ENCODE measurements at places on chromosomes 12 and 14.

DNA sequence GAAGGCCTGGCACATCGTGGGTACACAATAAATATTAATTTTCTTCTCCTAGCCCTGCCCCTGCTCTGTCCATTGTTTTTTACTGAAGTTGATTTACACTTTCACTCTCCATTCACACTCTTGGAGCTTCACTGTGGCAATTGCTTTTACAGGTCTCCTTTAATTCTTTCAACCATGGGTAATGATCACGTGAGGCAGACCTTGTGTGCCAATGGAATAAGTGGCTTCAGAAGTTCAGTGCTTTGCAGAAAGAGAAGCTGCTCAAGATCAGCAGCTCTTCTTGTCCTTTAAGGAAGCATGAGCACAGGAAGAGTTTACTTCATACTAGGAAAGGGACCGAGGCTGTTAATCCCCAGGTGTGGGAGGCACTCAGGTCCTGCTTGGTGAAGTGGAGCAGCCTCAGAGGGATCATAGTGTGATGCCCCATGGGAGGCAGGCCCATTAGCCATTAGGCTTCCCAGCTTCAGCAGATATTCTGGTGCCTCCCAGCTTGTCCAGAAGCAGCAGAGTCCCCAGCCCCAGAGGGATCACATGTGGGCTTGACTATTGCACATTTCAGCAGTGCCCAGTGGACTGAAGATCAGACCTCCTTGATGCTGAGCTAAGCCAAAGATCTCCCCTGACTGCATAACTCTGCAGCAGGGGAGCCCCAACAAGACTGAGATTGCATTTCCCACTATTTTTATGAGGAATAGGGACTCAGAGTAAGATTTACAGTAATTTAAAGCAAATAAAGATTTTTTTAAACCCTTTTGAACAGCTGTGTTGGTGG lies 5.0 kb upstream of the SLC35F4 start:
- DNase-seq: peak; percentile 48

GRCh38 chr12:129195081-129195480 lies 341.8 kb downstream of the GLT1D1 start:
- DNase-seq: no peak

DNA sequence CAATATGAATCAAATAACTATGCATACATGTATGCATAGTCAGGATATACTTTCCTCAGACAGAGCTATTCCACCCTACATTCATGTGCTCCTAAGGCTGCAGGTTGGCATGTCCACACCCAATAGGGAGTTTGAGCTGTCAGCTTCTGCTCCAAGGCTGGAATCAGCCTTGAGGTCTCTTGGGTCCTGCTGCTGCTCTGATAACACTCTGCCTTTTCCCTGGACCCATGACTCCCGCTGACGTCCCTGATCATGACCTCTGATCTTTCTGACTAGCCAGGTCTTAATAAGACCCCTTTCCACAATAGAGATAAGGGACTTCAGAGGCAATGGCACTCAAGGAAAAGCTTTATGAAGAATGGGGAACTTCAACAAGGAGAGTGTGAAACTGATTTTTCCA lies 5.7 kb downstream of the PITPNM2 start:
- no peak for DNase-seq

GRCh38 chr14:90053044-90053443 lies 8.8 kb upstream of the KCNK13 start:
- DNase-seq: no peak

- DNase-seq: peak; percentile 80
Measured at GRCh38 chr12:43957732-43958372, 122.0 kb downstream of the TMEM117 start.

- peak; percentile 95 for DNase-seq
Measured at GRCh38 chr12:1795785-1796514, 24.4 kb upstream of the LRTM2 start.

GRCh38 chr12:107133462-107133861 lies 40.1 kb upstream of the CRY1 start:
- DNase-seq: no peak

DNA sequence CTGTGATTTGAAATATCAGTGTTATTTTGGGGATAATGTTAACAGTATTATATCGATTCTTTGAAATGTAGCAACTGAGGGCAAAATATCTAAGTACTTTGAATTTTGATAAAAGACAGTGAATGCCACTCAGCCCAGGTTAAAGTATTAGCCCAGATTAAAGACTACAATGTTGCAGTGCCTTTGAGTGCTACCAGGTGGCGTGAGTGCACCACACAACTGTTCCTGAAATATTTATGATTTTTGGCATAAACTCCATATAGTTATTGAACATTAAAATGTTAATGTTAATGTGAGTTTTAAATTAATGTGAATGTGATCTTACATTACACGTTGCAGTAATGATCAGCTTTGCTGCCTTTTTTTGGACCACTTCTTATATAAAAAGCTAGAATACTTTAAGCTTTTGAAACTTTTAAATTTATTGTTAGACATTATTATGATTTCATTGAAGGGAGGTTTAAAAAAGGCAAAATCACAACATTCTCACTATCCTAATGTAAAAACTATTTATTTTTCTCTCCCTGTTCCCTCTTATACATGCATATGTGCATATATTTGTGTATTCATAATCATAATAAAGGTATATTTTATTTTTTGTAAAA lies 22.5 kb downstream of the MRPS35 start:
- peak; percentile 61 for DNase-seq

- no peak for DNase-seq
Measured at GRCh38 chr12:6818222-6818621, 3.4 kb upstream of the GPR162 start.

DNA sequence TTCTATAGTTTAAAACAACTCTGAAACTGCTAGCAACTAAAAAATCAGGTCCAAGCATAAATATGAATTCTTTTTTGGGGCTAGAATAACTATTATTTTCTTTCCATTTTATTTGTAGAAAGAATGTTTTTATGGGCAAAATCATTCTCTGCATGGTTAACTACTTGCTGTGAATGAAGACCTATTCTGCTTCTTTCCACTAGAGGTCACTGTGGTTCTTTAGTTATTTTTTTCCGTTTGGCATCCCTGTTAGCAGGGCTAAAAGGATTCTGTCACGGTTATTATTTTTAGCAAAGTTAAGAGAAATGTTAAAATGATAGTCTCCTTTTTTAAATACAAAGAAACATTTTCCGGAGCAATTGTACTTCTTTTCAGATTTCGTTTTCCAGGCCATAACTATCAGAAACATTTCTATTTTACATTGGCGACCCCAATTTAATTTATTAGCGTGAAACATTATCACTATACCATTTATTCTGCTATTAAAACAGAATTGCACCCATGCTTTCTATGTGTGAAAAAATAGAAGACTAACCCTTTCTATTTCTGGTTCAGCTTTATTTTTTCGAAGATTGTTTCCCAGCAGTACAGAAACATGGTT lies 404.8 kb downstream of the ATP23 start:
- peak; percentile 73 for DNase-seq

DNA sequence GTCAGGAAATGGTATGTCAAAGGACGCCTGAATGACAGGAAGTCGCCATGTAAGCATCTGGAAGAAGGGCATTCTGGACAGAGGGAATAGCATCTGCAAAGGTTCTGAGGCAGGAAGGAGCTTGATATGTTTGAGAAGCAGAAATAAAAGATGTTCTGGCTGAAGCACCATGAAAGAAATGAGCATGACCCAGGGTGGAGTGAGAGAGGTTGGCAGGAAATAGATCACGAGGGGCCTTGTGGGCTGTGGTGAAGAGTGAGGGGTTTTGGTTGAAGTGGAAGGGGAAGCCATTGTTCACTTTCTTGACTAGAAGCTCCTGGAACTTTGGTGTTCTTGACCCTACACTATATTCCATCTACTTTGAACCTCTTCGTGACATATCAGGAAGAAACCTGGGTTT lies 99.4 kb upstream of the PARP11 start:
- DNase-seq: no peak

GRCh38 chr14:100668352-100668751 lies 58.3 kb upstream of the DLK1 start:
- no peak for DNase-seq

DNA sequence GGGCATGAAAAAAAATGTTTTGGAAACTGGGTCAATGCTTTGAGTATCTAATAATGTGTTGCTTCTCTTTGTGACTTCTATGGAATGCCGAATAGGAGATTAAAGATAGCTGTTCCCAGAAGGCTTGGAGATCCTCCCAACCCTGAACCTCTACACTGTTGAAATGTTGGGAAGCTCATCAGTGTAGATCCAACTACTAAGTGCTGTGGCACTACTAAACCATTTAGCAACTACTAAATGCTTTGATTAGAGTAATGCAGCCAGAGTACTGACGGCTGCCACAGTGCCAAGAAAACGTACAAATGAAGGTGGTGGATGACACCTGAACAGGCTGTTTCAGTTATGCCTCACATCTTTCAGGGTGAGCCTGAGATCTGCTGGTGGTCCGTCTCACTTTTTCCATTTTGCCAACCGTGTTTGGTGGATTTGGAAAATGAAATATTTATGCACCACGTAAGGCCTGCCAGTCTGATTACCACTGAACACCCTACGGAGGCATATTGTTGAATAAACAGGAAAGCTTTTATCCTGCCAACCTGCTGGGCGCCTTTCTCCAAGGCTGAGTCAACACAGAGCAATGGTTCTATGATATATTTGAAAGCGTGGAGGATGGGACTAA lies 938.0 kb upstream of the FLRT2 start:
- DNase-seq: no peak

GRCh38 chr14:89458713-89459420 lies 41.8 kb upstream of the FOXN3 start:
- no peak for DNase-seq

DNA sequence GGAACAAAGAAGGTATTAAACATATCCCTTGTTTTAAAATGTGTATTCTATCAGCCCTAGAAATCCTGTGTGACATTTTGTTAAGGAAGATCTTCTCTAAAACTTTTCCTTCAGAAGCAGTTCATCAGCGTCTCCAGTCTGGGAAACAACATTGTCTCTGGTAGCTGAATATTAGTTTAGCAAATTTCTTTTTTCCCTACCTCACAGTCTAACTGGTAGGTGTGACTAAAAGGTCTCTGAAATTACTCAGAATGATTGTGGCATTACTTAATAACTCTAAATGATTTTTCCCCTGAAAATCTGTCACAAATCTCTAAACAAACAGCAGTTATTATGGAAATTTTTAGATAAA lies 1044.8 kb downstream of the FLRT2 start:
- DNase-seq: no peak

DNA sequence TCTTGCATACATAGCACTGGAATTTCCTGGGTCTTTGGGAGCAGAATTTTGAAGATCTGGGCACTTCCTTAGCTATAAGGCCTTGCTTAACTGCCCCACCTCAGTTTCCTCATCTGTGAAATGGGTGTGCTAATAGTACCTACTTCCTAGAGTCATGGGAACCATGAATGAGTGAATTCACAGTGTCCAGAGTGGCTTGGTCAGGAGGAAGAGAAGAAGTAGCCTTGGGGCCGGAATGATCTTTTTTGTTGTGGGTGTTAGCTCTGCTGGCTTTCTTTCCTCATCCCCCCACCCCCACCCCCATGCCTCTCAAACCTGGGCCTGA lies 2.4 kb downstream of the SH2B3 start:
- peak; percentile 25 for DNase-seq

GRCh38 chr12:53532524-53533445 lies 25.5 kb upstream of the NPFF start:
- no peak for DNase-seq

- DNase-seq: no peak
Measured at GRCh38 chr12:48630346-48630745, 51.7 kb downstream of the KANSL2 start.

GRCh38 chr14:92677087-92677668 lies 71.2 kb downstream of the LGMN start:
- DNase-seq: no peak

- DNase-seq: no peak
Measured at GRCh38 chr12:11695321-11695720, 45.8 kb downstream of the ETV6 start.

- DNase-seq: no peak
Measured at GRCh38 chr14:91409928-91410718, 7.5 kb downstream of the CCDC88C start.

DNA sequence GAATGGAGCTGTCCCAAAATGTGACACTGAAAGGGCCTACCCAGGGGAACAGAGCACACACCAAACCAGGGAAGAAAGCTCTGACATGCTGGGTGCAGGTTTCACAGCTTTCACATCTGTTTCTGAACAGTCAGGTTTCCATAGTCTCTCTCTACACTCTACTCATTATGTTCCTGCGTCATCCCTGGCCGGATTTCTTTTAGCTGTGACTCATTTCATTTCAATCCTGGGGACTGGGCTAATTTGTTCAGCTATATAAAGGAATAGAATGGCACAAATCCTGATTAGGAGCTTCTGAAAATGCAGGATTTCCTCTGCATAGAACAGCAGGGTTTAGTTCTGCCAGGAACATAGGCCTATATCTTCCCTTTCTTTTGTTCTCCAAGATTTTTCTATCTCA lies 649.8 kb downstream of the RPS29 start:
- DNase-seq: no peak

- no peak for DNase-seq
Measured at GRCh38 chr12:25876383-25877045, 82.0 kb upstream of the RASSF8 start.

DNA sequence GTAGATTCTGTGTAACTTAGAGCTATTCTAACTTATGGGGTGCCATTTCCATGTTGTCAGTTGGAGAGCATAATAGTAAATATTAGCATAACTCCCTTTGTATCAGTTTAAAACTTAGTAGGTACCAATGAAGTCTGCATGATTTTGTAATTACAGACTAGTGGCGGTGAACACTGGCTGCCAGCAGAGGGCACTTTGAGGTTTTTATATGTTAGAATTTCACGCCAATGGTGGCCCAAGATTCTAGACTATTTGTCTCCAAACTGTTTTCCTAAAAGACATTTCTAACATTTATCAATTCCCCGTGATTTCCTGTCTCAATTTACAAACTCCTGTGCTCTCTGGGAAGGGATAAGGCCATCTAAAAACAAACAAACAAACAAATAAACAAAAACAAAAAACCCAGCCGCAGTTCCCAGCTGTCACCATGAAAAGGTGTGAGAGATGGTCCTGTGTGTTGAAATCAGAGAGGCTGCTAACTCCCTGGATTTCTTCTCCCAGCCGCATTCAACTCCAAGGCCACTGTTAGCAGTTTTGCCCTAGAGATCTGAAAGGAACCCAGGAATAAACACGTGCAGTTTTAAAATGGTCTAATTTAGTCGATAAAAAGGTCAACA lies 57.6 kb downstream of the BRMS1L start:
- peak; percentile 35 for DNase-seq

DNA sequence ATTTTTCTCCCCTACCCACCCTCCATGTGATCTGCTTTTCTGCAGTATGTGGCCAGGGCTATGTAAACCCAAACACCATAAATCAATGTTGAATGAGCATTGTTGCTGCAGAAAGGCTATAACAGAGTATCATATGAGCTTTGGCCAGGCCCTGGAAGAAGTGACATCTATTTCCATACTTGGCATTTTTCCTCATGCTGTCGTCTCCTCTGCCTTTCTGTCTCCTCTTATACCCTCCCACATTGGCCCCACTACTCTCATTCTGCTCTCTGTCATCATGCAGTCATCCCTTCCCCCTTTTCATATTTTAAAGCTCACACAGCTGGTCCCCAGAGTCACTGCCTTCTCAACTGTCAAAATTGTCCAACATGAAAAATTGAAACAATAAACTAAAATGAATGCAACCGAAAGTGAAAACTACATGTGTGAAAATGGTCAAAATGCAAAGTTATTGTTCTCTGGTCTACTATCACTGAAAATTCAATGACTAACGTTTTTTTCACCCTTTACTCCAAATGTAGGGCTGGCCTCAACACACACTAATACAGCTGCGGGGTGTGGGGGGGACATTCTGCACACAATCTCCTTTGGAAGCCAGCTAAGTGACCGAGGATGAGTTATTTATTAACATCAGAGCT lies 290.7 kb upstream of the TMPO start:
- DNase-seq: no peak
